ENCODE measurements at places on chromosomes 4 and X.

DNA sequence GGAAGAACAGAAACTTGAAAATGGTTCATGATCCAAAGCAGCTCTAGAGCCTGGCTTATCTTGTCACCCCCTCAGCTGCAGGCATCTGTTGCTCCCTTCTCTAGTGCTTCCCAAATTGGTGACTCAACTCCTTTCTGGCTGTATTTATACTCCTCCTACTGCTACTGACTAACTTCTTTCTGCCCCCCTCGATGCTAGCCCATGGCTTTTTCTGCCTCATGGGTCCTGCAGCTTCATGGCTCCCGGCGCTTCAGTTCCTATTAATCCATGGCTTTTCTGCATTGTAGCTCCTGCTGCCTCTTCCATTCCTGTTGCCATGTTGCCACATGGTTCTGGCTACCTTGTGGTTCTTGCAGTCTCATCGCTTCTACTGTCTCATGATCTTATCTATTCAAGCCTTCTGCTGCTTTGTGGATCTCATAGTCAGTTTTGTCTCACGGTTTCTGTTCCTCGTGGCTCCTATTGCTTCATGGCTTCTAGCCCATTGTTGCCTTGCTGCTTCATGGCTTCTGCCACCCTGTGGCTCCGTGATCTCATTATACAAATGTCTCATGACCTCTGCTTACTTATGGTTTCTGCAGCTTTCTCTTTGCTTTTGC, 48.1 kb downstream of the SMC1A start:
- DNase-seq = no peak

- DNase-seq = no peak
These were observed 281.4 kb downstream of the PABPC4L start for GRCh38 chr4:133920236-133920635.

GRCh38 chr4:108210989-108211835, 42.5 kb upstream of the LEF1 start:
- no peak for DNase-seq

- DNase-seq = no peak
These were observed 6.6 kb upstream of the FGFRL1 start for GRCh38 chr4:1004557-1005485.

GRCh38 chr4:23911675-23912455, 22.0 kb upstream of the PPARGC1A start:
- DNase-seq = no peak

DNA sequence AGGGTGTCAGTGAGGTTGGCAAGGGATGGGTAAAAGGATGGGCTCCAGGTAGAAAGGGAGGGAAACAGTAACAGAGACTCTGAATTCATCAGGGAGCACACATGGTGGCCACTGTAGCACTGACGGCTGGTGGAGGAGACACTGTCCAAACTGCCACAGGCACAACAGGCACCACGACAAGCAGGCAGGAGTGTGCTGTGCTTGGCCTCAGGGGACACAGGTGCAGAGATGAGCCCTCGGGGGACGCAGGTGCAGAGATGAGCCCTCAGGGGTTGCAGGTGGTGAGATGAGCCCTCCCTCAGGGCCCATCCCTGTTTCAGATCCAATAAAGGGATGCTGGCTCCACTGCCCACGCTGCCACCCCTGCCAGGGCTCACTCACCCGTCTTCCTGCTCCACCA, 7.6 kb downstream of the PDE6B start:
- no peak for DNase-seq

DNA sequence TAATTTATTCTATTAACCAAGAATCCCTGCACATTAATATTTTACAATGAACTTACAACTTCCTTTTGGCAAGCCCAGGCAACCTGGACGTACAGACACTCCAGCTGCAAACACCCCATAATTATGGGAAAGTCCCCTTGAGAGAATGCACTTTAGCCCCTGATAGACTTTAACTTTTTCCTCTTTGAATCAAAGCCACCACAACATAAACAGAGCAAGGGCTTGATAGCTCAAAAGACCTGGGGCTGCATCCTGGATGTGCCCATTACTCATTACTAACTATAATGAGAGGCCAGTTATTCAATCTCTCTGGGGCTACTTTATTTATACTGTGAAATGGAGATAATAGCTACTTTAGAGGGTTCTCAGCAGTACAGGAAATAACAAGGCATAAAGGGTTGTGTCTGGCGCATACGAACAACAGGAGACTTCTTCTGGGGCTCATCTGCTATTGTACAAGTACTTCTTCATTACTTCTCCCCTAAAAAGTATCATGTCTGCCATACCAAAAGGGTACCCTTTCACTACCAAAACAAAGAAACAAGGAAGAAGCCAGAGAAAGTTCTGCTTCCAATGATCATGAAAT, 54.9 kb downstream of the CASK start:
- peak; percentile 13 for DNase-seq

Data from CD4-positive, alpha-beta T cell treated with Interleukin-10 for 1 hour (primary cell).